ENCODE measurements at places on chromosomes 6 and 20. TPM values are rescaled to one million over a fixed set of nuclear protein-coding genes. Genes with fewer than 3 reads are reported as not detected.

Gene PACRG
- not detected for total RNA-seq

Gene PRPF6
- total RNA-seq = 94.5 TPM

Gene PNPLA1
- total RNA-seq = not detected

Gene VGLL2
- total RNA-seq = 0.17 TPM

Gene RMND1
- 35.9 TPM for total RNA-seq

Gene C6orf141
- 2.4 TPM for total RNA-seq

Gene MYCT1
- 0.15 TPM for total RNA-seq

Gene NKX2-2
- not detected for total RNA-seq

Gene SMOC2
- 0.10 TPM for total RNA-seq

Gene PERP
- 49.8 TPM for total RNA-seq

Gene OR2J3
- total RNA-seq = not detected

Gene SGK2
- total RNA-seq = 39.4 TPM

Gene RNF217
- 14.6 TPM for total RNA-seq

Gene LRFN2
- not detected for total RNA-seq

Gene SLC35D3
- not detected for total RNA-seq

Gene UBE3D
- 6.9 TPM for total RNA-seq

Gene MAPK13
- total RNA-seq = 29.5 TPM

Gene TRERF1
- total RNA-seq = 0.35 TPM

All from renal cortical epithelial cell (primary cell).